ENCODE measurements at places on chromosomes 4 and X.

DNA sequence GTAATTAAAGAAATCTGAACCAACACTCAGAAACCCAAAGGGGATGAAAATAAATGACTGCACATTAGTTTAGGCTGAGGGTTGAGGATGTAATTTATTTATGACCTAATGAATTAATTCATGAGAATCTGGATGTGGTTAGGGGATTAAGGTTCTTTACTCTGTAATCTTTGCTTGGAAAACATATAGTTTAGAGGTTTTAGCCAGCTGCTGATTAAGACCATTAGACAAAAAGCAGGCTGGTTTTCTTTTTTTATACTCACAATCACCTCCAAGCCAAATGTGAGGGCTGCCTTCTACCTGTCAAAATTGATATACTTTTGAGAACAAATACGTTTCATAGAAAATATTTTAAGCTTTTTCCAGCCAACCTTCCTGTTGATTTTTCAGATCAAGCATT is 2705.8 kb downstream of the PCDH7 start:
- H3K27ac ChIP-seq = no peak overlapping the region
- no peak for DNase-seq
- no peaks in the 10 kb centered on the region for H3K4me1 ChIP-seq
- no peak overlapping the region for H3K4me3 ChIP-seq
- H3K36me3 ChIP-seq = no peaks in the 10 kb centered on the region

DNA sequence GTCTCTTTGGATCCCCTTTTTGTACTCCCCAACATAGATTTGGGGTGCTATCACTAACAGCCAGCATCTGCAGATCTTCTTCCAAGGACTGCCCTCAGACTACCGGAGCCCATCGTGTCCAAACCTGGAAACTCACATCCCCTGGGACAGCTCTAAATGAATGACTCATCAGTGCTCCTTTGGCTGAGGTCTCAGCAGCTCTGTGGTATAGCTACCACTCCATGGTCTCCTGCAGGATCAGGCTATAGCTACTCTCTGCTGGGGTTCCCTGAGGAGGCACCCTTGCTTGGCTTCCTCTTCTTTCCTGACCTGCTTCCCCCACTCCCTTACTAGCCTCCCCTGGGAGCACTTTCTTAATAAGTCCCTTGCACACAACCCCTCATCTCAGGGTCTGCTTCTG is 97.5 kb upstream of the PRPS2 start:
- no peak overlapping the region for H3K4me3 ChIP-seq

DNA sequence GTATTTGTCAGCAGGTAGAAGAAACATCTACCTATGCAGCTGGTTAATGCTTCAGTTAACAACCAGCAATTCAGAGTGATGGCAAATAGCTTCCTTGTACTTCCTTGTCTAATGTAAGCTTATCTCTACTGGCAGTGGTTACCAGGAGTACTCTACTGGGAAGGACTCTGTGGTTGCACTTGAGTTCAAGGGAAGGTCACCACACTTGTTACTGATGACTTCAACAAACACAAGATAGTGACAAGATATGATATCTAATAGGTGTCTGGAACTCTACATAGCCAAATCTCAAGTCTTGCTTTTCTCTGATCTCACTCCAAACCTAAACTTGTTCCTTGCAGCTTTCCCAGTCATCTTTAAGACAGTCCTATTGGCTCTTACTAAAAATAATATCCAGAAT is 1644.9 kb upstream of the TENM3 start:
- no peak overlapping the region for H3K4me3 ChIP-seq
- no peaks in the 10 kb centered on the region for H3K27me3 ChIP-seq
- DNase-seq = no peak
- no peaks in the 10 kb centered on the region for H3K36me3 ChIP-seq

- no peaks in the 10 kb centered on the region for H3K36me3 ChIP-seq
- no peaks in the 10 kb centered on the region for H3K27me3 ChIP-seq
- H3K4me1 ChIP-seq = no peaks in the 10 kb centered on the region
- DNase-seq = no peak
- H3K4me3 ChIP-seq = no peak overlapping the region
These were observed 29.9 kb downstream of the SOWAHB start for GRCh38 chr4:76867880-76868655.

Measured in thoracic aorta (tissue), 2 donors.